Jurkat, Clone E6-1 (cell line): ENCODE measurements at places on chromosomes 2 and 18.

DNA sequence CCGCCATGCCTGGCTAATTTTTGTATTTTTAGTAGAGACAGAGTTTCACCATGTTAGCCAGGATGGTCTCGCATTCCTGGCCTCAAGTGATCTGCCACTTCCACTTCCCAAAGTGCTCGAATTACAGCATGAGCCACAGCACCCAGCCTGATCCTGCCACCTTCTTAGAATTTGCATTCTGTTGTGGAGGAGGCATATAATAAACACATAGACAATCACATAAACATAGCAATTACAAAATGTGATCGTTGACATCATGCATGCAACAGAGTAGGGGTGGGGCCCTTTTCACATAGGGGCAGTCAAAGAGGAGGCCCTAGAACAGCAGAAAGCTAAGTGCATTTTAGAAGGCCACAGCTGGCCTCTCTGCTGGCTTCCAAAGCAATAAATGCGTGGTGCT, 39.9 kb upstream of the TSPYL6 start:
- DNase-seq: no peak

DNA sequence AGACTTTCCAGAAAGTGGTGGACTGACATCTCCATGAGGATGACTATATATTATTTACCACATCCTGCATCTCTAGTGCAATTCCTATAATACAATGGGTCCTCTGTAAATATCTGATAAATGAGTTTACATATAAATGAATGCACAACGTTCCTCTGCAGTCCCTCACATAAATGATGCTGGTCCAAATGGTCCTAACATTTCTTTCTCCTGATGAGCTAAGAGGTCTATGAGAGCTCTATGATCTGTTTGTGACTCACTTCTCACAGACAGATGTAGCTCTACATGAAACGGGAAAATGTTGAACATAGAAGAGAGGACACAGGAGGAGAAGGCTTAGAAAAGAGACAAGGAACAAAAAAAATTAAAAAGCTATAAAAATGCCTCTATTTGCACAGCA, 201.2 kb upstream of the PIK3C3 start:
- DNase-seq: no peak

DNA sequence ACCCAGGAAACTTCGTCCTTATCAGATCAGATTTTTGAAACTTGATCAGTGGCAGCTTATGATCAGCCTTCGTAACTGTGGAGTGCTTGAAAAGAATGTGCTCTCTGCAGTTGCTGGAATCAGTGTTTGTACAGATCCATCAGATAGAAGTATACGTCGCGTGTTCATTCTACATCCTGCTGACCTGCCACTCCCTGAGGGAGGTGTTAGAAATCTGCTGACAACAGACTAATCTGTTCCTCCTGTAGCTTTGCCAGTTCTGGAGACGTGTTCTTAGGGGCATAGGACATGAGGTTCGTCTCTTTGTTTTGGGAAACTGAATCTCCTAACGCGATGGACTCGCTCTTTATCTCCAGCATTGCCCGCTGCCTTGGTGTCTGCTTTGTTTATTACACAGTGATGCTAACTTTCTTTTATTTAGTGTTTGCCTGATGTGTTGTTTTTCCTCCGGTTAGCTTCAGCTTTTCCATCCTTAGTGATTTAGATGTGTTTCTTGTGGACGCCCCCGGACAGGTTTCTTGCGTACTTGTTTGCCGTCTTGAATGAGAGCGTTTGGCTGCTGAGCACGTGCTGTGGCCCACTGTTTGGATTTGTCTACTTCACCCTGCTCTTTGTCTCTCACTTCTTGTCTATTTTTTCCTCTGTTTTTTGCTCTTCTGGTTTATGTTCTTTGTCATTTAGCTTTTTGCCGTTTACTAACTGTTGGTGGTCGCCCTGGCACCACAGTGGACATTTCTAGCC, 17.4 kb upstream of the GAL3ST2 start:
- DNase-seq: no peak

GRCh38 chr2:232699110-232699509, 2.0 kb downstream of the GIGYF2 start:
- no peak for DNase-seq

GRCh38 chr2:54402350-54402749, 53.8 kb upstream of the SPTBN1 start:
- no peak for DNase-seq

DNA sequence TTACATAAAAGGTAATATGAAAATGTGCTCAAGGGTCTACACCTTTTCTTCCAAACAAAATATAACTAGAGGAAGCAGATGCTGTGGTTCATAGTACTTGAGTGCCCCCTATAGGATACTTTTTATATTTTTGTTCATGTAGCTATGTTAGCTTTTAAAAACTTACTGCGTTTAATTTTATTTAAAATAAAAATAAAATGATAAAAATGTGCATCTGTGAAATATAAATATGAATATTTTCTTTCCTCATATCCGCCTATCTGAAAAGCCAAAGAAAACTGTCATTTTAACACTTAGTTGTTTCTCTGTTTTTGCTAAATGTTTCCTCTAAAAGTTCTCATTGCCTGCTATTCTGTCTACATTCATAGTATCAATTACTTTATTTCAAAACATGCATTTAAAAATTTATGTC, 9.6 kb upstream of the LRP1B start:
- DNase-seq: peak; percentile 21

DNA sequence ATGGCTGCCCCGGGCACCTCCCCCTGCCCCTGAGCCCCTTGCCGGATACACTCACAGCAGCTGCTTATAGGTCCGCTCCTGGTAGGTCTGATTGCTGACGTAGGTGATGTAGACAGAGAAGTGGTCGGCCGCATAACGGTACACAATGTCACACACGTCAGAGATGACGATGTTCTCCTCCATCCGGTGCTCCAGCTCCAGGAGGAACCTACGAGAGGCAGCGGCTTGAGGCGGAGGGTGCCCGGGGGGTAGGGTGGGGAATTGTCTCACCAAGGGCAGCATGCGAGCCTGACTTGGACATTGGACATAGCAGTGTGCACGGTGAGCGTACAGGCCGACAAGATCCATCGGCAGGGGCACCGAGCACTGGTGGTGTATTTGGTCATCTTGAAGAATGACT, 22.8 kb downstream of the SNORC start:
- no peak for DNase-seq

GRCh38 chr2:41610501-41611190, 437.2 kb upstream of the PKDCC start:
- no peak for DNase-seq

DNA sequence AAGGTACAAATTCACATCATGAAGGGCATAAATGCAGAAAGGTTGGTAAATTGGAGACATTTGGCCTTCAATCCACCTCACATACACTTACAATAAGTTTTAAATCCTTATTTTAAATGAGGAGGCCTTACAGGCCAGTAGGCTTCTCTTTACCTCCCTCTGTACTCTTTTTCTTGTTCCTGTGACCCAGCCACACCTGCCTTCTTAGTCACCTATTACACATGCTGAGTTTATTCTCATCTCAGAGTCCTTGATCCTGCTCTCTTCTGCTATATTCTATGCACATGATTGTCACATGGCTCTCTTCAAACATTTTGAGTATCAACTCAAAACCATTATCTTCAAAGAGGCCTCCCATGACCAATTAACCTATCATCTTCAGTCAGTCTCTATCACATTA, 491.5 kb downstream of the SATB2 start:
- DNase-seq: no peak

GRCh38 chr2:138329591-138329990, 172.0 kb upstream of the SPOPL start:
- no peak for DNase-seq

GRCh38 chr2:68653034-68653433, 9.7 kb downstream of the PROKR1 start:
- no peak for DNase-seq

- DNase-seq: peak; percentile 39
Observed at GRCh38 chr18:47050468-47050867, 15.0 kb upstream of the ELOA2 start.
